Hippocampal formation (tissue), 2 donors: ENCODE measurements at places on chromosomes 2 and 18.
A peak's percentile ranks its signal among the peaks of the same experiment; 100 is the strongest.

GRCh38 chr2:97005353-97005752 is 19.0 kb upstream of the FAM178B start:
- DNase-seq = no peak

DNA sequence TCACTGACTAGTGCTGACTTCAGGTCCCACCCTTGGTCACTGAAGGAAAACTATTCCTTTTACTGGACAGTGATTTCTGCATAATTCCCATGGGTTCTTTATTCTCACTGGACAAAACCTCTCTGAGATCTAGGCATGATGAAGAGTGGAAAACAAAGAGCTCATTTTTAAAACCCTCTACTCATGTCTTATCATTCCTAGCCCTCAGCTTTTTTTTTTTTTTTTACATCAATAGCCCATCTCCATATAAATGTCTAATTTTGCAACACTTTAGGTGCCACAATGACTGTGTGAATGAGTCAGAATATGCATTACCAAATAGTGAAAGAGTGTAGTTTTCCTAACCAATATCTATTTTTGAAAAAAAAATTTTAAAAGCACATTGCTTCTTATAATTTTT is 74.8 kb downstream of the TCF4 start:
- no peak for DNase-seq

GRCh38 chr2:66445925-66446871 is 11.3 kb downstream of the MEIS1 start:
- no peak for DNase-seq

GRCh38 chr18:50073319-50073718 is 121.6 kb downstream of the MYO5B start:
- DNase-seq = no peak

DNA sequence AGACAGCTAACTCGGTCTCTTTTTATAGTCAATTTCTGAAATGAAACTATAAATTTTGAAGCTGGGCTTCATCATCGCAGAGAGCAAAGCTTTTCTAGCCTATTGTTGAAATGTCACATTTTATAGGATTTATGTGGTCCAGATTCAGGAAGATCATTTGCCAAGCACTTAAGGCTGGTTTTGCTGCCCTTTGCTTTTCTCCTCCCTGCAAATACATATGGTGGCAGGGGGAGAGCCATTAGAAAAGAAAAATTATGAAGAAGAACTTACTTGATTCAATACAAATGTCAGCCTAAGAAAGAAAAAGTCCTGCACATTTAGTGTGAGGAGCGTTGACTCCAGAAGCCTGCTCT is 206.9 kb upstream of the NRP2 start:
- DNase-seq = no peak

DNA sequence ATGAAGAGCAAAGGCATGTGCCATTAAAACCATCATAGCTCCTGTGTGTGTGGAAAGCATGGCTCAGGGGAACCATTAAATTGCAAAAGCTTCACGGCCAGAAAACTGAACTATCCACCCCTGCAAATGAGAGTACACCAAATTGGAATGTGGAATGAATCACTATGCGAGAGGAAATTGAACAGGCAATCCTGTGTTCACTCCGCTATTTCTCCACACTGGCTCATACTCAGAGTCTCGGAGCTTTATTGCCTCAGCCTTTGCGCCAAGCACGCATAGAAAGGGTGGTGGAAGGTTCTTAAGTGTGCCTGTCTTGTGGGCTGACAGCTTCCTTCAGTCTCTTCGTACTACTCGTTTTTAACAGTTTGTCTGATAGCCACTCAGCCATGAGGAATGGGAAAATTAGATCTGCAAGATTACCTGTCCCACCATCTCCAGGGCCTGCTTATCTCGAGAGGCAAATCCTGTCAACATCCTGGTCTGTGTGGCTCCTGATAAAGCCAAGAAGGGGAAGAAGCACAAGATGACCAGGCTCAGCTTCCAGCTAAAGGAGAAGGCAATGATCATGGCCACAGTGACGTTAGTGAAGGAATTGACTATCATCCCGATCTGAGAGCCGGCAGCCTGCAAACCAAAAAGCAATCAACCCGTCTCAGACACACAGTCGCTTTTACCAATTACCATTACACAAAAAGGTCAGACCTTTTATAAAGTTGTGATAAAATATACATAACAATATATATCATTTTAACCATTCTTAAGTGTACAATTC is 34.9 kb downstream of the G6PC2 start:
- no peak for DNase-seq

DNA sequence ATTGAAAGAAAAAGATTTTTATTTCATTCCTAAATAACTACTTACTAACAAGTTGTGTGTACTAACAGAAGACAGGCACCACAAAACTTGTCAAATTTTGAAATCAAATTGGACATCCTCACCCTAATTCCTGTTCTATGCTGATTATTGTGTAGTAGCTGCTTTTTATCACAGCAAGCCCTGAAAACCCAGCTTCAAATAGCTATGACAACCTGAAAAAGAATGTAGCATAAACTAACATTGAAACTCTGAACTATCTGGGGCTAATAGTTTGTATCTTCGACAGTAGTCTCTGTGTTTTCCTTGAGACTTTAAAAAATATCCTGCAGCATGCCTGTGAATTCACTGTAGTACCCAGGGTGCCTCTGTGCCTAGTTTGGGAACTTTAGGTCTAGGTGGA is 122.6 kb downstream of the WDPCP start:
- DNase-seq = no peak

DNA sequence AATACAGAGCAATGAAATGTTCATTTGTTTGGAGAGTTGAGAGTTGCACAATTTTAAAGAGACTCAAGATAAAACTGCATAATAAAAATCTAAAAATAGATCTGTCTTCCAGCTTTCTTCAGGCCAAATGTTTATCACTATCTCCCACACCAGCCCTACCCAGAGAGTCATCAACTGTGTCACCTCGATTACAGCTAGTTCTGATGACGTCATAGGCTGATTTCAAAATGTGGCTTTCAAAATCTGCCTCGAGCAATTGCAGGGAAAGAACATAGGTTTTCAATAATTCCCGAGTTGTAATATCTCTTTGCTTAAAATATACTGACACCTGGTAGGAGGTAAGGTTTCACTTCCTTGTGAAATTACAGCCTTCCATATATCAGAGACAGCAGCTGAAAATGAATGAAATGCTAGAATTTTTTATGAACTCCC is 677.6 kb upstream of the ID2 start:
- DNase-seq = no peak

- DNase-seq = no peak
Observed at GRCh38 chr2:234391625-234392024, 105.3 kb downstream of the ARL4C start.

- DNase-seq = no peak
Observed at GRCh38 chr2:109674894-109675534, 60.9 kb downstream of the SOWAHC start.

- DNase-seq = no peak
Observed at GRCh38 chr2:185567940-185568339, 170.7 kb upstream of the FSIP2 start.

GRCh38 chr18:10259901-10260300 is 194.5 kb upstream of the APCDD1 start:
- DNase-seq = no peak

DNA sequence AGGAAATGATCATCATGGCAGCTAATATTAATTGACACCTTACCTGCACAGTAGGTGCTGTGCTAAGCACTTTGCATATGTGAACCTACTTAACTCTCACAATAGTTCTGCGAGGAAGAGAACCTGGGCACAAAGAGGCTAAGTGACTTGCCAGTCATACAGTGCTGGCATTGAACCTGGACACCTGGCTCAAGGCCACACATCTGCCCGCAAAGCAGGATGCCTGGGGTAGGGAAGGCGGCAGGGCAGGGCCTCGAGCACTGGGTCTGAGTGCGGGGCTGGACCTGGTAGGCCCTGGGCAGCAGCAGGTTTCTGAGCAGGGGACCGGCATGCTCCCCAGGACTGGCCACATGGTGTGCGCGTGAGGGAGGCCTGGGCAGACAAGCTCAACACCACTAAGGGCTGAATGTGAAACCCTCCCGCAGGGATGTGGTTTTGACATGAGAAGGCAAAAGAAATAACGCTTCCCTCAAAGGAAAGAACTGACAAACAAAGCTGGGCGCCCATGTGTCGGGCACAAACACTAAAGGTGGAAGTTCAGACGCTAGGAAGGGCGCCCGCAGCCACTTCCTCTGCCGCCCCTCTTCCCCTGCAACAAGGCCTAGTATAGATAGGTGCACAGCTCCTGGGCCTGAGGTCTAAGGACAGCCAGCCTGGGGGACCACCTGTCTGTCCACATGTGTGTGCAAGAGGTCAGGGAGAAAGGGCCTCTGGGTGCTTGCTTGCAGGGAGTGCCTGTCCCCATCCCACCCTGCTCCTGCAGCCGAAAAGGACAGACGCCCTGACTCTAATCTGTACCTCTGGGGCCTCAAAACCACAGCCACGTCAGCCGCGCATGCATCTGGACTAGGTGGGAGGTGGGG is 92.5 kb downstream of the ZFP36L2 start:
- DNase-seq = peak; percentile 67

DNA sequence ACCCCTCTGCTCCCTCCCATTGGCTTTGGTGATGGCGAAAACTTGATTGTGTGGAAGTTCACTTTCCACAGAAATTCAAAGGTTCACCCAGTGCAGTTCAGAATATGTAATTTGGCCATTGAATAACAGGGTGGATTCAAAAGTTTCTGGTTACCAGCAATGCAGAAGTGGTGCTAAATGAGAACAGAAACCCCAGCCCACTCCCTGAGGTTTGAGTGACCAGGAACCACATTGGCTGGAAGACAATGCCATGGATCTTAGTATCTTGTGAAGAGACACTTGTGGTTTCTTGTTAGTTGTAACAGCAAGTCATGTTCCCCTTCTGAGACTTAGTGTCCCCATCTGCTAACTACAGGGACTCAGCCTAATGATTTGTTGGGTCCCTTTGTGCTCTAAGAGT is 49.8 kb downstream of the QPCT start:
- no peak for DNase-seq

DNA sequence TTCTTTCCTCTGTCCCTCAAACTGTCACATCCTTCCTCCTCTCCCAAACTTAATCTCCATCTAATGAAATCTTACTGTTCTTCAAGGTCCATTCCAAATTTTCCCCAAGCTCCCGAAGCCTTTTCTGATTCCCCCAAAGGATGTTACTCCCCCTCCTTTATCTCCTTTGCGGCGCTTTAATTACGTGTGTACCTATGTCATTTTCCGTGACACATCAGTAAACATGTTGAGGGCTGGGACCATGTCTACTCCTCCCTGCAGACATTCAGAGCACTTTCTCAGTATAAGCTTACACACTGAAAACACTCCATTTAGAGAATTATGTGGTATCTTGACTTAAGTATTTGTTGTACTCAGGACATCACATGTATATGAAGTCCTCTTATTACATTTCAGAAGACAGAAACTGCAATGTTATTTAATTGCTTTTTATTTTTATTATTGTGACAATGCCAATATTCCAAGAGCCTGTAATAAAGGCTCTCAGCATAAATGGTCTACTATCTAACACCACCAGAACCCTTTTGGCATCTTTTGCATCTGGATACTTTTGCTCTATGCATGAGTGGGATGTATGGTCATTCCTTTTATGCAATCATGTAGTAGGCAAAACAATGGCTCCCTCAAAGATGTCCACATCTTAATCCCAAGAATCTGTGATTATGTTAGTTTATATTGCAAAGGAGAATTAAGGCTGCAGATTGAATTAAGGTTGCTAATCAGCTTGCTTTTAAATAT is 1.8 kb downstream of the NMI start:
- no peak for DNase-seq

GRCh38 chr18:74901362-74902146 is 303.9 kb downstream of the ZNF407 start:
- no peak for DNase-seq

DNA sequence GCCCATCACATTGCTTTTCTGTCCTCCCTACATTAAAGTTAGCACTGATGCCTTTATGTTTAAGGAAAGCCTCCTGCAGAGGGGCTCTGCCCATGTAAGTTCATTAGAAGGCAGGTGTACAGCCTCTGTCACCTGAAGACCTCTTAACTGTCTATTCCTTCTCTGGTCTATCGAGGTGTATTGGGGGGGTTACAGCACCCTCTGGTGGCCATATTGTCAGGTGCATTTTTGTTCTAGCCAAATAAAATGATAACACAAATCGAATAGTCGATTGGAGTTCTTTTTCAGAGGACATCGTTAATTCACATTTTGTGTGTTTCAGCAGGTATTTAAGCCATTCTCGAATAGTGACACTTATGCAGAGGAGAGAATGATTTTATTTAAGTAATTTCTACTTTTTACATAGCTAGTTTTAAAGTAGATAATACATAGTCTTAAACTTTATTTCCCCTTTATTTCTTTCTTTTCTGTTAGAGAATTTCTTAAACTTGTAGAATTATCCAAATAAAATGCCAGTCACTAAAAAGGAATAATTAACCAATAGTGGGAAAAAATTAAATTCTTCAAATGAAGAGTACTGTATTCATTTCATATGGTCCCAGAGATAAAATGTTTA is 136.8 kb downstream of the NEDD4L start:
- DNase-seq = peak; percentile 15

- DNase-seq = no peak
Observed at GRCh38 chr2:150531591-150531990, 44.1 kb upstream of the RND3 start.

GRCh38 chr18:62446511-62446910 is 76.3 kb upstream of the ZCCHC2 start:
- no peak for DNase-seq

DNA sequence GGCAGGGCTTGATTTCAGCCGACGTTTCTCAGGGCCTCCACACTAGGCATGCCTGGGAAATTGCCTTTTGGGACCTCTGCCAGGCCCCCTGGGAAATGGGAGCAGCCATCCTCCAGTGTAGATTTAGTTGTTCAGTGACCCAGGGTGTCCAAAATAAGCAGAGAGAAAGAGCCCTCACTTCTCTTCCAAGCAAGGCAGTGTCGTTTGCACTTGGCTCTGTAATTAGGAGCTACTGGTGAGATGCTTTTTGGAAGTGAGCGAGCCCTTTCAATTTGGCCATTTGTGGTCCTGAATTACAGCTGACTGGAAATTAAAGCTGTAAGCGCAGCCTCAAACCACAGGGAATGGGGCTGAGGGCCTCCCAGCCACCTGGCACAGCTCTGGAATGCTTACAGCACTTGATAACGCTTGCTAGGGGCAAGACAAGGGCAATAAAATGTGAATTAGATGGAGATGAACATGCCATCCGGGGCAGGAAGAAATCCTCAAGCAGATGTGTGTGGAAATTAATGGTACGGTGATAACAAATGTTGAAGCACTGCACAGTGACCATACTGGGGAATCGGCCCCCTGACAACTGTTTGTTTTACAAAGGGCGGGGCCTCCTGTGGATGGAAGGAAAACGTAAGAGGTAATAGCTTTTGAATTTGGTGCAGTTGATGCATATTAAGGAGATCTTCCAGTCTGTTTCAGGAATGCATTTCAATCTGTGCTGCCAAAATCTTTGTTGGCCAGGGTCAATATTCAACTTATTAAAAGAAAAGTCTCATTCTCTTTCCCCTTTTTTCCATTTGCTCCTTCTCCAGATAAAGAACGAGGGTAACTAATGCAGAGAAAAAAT is 173.1 kb downstream of the UXS1 start:
- DNase-seq = no peak

DNA sequence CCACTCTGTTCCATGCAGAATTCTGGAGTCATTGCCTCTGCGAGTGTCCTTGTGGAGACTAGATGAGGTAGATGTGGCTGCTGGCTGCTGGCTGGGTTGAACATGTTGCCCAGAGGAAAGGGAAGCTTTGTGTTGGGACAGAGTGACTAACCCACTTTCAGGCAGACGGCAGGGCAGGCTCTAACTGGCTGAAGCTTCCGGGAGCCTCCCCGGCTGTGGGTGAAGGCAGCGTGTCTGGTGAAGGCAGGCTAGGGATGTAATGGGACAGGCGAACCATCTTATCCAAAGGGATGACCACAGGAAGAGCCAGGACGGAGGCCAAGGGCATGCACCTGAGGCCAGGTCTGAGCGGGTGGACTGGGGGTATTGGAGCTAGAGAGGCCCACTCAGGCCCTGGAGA is 16.0 kb downstream of the ASPRV1 start:
- no peak for DNase-seq
